ENCODE measurements at places on chromosomes 3 and 15. TPM values are rescaled to one million over a fixed set of nuclear protein-coding genes. Genes with fewer than 3 reads are reported as not detected.

The CFAP100 gene
- not detected for total RNA-seq

The BTLA gene
- not detected for total RNA-seq

The ETV5 gene
- total RNA-seq: 43.5 TPM

The BOC gene
- total RNA-seq: 12.2 TPM

The TRIM42 gene
- total RNA-seq: not detected

All from myometrial cell (primary cell).